Diencephalon (tissue), 1 donor: ENCODE measurements at places on chromosomes 1 and 21. TPM values are rescaled to one million over a fixed set of nuclear protein-coding genes. Genes with fewer than 3 reads are reported as not detected.

TSPAN1 gene
- 0.46 TPM for total RNA-seq

NPL gene
- total RNA-seq, result 12.5 TPM

NCDN gene
- 117 TPM for total RNA-seq

PTGS2 gene
- total RNA-seq, result 1.6 TPM

ATF3 gene
- total RNA-seq, result 0.92 TPM

DENND2C gene
- 2.5 TPM for total RNA-seq

RHD gene
- total RNA-seq, result 0.92 TPM

SHISAL2A gene
- total RNA-seq, result 0.69 TPM

DSTYK gene
- 29.3 TPM for total RNA-seq

EPHA2 gene
- 2.5 TPM for total RNA-seq

IPO9 gene
- 66.9 TPM for total RNA-seq

SPRR3 gene
- not detected for total RNA-seq

LAMB3 gene
- 7.8 TPM for total RNA-seq

STX12 gene
- 152 TPM for total RNA-seq

GJA9 gene
- total RNA-seq, result not detected

MEGF6 gene
- total RNA-seq, result 5.8 TPM

ZNF683 gene
- not detected for total RNA-seq

AMY2B gene
- 79.4 TPM for total RNA-seq

NRAS gene
- 81.0 TPM for total RNA-seq

MFSD2A gene
- 26.8 TPM for total RNA-seq

ZBTB8A gene
- 25.8 TPM for total RNA-seq

TCEA3 gene
- total RNA-seq, result 2.3 TPM

KCNN3 gene
- 10.1 TPM for total RNA-seq

DUSP10 gene
- total RNA-seq, result 5.5 TPM
